Head of caudate nucleus (tissue), 42 donors: ENCODE measurements at places on chromosomes 3 and 15.

GRCh38 chr3:29721789-29722188, 440.9 kb downstream of the RBMS3 start:
- DNase-seq: no peak

- DNase-seq: no peak
Measured at GRCh38 chr3:128908951-128909350, 29.5 kb downstream of the ACAD9 start.

DNA sequence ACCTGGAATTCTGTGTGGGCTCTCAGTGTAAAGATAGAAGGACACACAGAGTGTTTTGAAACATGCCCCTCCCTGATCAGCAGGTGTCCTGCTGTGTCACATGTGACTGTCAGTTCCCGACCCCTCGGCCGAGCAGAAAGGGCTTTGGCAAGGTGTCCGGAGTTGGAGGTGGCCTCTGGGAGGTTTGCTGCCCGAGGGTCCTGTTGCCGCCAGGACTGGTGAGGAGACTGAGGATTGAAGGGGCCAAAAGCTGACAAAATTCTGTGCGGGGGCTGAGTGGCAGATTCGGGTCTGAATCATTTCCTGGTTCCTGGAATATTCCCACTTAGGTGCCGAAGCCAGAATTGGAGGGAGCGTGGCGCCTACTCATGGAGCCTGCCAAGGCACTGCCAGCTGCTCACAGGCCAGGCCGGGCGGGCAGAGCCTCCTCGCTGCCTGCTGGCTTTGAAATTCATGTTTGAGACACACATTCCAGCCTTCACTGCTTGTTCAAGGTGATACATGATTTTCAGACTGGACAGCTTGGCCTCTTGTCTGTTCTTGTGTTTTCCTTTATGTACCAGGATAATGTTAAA, 83.8 kb downstream of the APBA2 start:
- DNase-seq: peak; percentile 64

DNA sequence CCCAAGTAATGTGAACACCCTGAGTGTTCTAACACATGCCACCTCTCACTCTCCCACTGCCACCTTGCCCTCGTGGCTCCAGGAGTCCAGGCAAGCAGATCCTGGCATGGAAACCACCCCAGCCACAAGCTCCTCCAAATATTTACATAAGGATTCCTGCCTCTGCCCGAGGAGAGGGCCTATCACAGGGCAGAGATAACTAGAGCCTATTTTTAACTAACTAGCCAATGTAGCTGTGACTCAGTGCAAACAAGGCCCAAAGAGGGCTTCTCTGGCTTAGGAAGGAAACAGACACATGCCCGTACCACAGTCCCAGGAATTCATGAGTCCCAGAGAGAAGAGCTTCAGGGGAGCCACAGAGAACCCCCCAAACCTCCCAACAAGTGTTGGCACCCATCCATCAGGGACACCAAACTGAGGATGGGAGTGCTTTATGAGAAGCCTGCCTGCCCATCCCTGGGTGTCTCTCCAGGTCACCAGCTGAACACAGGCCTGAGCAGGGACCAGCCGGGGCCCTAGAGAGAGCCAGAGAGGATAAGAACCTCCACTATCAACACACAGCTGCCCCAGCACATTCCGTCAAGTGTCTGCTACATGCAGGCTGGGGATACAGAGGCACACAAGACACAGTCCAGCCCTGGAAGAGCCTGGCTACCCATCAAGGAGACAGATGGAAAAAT, 9.2 kb downstream of the FYCO1 start:
- DNase-seq: no peak

GRCh38 chr15:91751611-91752010, 101.9 kb upstream of the SLCO3A1 start:
- DNase-seq: peak; percentile 27

DNA sequence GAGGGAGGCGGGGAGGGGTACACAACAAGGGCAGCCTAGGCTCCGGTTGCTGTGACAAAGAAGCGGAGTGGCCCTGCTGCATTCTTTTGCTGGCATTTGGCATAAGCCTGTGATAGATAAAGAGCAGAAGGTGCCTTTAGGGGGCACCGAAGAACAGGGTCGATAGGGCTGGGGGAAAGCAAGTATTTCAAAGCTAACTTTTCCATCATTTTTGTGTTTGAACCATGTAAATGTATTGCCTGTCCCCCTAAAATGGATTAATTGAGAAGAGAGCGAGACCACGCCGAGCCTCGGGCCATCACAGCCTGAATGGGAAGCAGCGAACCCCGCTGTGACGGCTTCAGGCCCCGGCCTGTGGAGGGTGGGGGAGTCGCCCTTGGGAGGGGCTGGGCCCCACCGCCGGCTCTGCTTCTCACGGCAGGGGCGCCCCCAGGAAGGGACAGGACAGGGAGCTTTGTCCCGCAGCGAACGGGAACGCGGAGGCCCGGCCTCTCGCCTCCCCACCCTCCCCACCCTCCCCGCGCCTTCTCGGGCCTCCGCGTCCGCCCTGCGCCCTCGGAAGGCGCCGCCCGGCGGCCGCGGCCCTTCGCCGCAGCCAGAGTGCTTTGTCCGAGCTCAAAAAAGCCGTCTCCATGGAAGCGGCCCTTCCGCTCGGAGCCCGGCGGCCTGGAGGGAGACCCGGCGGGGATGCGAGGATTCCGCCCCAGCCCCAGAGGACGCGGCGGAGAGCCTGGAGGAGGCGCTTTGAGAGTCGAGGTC, 32.4 kb upstream of the ALDH1L1 start:
- DNase-seq: peak; percentile 39

DNA sequence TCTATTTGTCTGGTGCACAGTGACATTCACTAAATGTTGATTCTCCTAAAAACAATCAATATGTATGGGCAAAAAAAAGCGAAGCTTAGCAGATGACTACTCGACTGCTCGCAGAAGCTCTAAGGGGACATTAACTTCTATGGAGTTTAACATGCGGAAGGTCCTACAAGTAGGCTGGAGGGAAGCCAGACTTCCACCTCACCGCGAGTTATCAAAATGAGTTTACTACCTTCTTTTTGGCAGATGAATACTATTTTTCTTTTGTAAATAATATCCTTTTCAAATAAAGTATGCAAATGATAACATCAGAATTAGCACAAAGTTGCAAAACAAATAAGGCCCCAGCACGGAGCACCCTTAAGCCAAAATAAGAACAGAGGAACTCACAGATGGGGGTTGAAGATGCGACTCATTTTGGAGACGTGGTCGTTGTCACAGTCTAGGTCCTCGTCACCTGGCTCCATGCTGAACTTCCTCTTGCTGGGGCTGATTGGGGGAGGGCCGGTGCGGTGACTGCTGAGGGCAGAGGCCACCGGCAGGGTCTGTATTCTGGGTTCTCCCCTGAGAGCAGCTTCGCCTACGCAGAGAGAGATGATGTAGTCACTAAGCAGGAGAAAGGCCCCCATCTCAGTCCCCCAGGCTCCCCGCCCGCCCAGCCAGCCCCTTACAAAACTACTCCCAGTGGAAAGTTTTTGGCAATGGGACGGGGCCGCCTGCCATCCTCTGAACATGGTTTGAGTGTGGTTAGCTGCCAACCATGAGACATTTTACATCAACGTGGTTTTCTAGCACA, 42.1 kb downstream of the VGLL4 start:
- no peak for DNase-seq

GRCh38 chr3:127264292-127264691, 23.6 kb downstream of the PRR20G start:
- no peak for DNase-seq

GRCh38 chr3:71315431-71315830, 268.1 kb downstream of the FOXP1 start:
- DNase-seq: no peak

GRCh38 chr3:56303487-56303886, 164.8 kb downstream of the ERC2 start:
- DNase-seq: peak; percentile 56

GRCh38 chr3:154170300-154170699, 49.1 kb downstream of the ARHGEF26 start:
- DNase-seq: no peak

DNA sequence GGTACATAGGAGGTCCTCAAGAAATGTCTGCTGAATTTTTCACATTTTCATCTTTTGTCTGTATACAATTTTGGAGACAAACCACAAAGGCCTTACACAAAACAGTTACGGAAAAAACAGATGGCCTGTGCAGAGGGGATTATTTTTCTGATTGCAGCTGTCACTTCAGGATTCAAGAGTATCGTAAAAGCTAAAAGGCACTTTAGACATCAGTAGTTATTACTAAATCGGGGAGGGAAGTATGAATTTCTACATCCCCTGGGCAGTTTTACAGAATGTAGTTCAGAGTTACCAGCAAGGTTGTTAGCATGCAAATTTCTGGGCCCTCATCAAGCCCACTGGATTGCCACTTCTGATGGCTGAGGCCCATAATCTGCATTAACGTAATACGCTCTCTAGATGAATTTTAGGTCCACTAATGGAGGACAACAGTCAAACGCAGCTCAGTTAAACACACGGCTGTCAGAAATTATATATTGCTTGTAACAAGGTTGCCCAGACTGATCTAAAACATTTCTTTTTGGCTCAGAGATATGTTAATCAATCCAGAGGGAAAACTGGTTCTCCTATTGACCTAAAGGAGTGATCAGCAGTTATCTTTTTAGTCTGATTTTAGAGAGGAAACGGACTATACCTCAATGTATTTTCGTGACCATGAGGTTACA, 1.1 kb downstream of the RIOX2 start:
- DNase-seq: no peak

- DNase-seq: no peak
Measured at GRCh38 chr15:100052716-100053473, 288.9 kb downstream of the ADAMTS17 start.

GRCh38 chr15:65561934-65562333, 31.7 kb downstream of the HACD3 start:
- DNase-seq: no peak

- DNase-seq: peak; percentile 97
Measured at GRCh38 chr3:188052169-188053035, 101.6 kb upstream of the LPP start.

GRCh38 chr15:85583442-85583841, 203.0 kb downstream of the AKAP13 start:
- no peak for DNase-seq

- no peak for DNase-seq
Measured at GRCh38 chr3:133295944-133296917, 103.6 kb upstream of the BFSP2 start.

DNA sequence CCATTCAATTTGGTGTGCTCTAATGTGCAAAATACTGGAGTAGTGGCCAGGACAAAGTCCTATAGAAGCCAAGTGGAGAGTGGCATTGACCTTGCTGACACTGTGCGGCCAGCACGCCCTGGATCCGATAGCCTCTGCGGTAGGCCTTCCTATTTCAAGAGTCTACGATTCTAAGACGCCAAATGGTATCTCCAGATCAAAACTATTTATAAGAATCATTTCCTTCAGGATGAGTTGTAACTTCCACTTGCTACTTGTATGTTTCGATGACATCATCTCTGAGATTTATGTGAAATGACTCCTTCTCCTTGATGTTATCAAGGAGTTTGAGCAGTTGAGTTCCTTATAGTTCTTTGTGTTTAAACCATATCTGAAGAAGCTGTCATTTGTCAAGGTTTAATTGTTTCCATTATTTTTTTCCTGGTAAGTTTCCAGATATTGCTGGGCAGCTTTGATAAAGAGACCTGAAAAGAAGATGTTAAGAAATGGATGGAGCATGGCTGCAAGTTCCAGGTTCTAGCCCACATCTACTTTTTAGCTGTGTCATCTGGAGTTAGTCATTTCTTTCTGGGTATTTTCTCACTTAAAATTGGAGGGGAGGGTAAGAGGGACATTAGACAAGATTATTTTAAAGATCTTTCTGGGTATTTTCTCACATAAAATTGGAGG, 71.8 kb downstream of the TMEM44 start:
- DNase-seq: no peak

GRCh38 chr3:64355401-64355807, 130.1 kb upstream of the PRICKLE2 start:
- DNase-seq: no peak

DNA sequence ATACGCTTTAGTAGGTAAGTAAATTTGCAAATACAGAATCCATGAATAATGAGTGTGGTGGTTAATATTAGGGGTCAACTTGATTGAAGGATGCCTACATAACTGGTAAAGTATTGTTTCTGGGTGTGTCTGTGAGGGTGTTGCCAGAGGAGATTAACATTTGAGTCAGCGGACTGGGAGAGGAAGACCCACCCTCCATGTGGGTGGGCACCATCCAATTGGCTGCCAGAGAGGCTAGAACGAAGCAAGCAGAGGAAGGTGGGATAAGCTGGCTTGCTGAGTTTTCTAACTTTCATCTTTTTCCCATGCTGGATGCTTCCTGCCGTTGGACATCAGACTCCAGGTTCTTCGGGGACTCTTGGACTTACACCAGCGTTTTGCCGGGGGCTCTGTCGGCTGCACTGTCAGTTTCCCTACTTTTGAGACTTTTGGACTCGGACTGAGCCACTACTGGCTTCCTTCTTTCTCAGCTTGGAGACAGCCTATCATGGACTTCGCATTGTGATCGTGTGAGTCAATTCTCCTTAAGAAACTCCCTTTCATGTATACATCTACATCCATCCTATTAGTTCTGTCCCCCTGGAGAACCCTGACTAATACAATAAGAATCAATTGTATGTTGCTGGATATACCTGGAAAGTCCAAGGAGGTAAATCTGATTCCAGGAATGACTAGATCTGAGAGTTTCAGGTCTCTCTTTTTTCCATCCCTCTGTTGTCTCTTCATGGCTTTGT, 25.8 kb upstream of the NEDD4 start:
- no peak for DNase-seq

- no peak for DNase-seq
Measured at GRCh38 chr3:65174713-65175112, 486.9 kb upstream of the ADAMTS9 start.

DNA sequence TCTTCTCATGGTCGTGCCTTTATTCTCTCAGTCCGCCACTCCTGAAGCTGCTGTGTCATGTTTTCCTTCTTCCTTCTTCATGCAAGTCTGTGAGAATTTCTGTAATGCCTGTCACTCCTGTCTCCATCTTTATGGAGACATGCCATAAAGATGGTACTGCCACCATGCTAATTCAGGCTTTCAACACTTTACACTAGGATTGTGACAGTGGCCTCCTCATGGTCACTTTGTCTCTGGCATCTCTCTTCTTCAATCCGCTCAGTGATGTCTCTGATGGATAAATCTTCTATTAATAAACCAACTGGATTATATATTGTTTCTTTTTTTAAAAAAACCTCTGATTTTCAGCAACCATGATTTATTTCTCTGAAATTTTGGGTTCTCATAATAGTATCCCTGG, 18.1 kb downstream of the PPM1L start:
- DNase-seq: no peak

DNA sequence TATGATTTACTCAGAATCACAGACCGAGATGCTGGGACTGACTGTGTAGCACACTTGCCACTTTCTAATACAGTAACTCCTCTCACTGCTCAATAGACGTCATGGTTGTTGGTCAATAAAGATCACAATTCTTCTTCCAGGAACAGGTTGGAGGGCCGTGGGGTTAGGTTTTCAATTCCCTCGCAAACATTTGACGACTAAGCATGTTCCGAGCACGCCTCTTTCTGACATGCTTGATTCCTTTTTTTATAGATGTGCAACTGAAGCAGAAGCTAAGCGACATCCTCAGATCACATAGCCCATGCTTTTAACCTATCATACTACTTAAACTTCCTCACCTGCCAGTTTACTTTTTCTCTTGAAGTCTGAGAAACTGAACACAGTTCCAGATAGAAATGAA, 61.0 kb downstream of the GRM7 start:
- DNase-seq: no peak
